ENCODE measurements at places on chromosomes 12 and 14.
A peak's percentile ranks its signal among the peaks of the same experiment; 100 is the strongest.

- DNase-seq: no peak
These were observed 18.9 kb upstream of the SYNDIG1L start for GRCh38 chr14:74444866-74445265.

DNA sequence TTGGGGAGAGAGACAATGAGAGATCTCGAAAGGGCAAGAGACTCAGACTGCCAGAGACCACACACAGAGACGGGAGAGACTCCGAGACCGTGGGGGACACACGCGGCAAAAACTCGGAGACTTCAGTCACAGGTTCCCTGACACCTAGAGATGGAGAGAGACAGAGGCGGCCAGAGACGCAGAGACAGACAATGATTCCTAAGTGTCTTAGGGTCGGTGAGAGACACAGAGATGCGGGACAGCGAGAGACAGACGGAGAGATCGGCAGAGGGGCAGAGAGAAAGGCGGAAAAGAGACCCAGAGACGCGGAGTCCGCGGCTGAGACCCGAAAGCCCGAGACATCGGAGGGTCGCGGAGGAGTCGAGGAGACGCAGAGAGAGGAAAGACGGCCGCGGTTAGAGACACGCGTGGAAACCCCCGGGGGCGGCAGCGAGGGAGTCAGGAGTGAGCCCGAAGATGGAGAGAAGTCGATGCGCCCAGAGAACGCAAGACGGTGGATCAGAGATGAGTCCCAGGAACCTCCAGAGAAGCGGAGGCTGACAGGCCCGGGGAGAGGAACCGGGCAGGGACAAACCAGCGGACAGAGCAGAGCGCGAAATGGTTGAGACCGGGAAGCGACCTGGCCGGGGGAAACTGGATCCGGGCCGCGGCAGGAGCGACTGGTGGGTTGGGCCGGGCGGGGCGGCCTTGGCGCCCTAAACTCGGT is 7.8 kb downstream of the LHX5 start:
- peak; percentile 34 for DNase-seq

DNA sequence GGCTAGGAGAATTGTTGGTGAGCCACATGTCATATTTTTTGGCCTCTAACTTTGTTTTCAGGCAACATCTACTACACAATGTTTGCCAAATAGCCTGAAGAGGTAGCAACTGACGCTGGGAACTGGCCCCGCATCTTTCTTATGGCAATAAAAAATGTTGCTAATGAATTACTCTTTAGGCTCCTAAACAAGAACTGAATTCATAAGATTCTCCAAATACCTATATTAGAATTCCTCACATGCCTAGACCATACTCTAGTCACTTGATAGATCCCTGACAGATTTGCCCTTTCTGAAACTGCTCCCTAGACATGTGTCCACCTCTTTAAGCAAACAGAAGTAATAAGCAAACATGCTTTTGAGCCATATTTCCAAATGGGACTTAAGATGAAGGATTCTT is 209.0 kb upstream of the ATXN7L3B start:
- DNase-seq: no peak

GRCh38 chr14:64612971-64613666 is 63.4 kb downstream of the PPP1R36 start:
- no peak for DNase-seq

DNA sequence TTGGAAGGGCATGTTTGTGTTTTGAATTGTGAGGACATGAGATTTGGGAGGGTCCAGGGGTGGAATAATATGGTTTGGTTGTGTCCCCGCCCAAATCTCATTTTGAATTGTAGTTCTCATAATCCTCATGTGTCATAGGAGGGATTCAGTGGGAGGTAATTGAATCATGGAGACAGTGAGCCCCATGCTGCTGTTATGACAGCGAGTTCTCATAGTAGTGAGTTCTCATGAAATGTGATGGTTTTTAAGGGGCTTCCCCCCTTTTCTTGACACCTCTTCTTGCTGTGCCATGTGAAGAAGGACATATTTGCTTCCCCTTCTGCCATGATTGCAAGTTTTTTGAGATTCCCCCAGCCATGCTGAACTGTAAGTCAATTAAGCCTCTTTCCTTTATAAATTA is 260.0 kb downstream of the DUSP6 start:
- no peak for DNase-seq

- DNase-seq: peak; percentile 66
These were observed 342.7 kb downstream of the CACNA1C start for GRCh38 chr12:2395354-2395977.

DNA sequence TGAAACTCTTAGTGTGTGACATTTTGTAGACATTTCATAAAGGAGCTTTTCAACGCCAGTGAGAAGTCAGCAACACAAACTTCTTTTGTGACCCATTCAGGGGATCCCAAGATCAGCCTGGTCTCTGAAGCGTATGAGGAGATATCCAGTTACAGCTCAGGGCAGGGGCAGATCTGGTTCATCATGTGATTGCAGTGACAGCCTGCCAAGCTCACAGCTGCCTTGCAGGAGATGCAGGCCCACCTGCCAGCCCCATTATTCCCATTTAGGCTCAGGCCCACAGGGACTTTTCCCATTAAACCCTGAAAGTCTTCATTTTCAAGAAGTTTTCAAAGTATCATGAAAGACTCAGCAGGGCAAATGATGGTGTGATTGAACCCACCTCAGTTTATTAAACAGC is 38.3 kb downstream of the SRGAP1 start:
- DNase-seq: no peak

DNA sequence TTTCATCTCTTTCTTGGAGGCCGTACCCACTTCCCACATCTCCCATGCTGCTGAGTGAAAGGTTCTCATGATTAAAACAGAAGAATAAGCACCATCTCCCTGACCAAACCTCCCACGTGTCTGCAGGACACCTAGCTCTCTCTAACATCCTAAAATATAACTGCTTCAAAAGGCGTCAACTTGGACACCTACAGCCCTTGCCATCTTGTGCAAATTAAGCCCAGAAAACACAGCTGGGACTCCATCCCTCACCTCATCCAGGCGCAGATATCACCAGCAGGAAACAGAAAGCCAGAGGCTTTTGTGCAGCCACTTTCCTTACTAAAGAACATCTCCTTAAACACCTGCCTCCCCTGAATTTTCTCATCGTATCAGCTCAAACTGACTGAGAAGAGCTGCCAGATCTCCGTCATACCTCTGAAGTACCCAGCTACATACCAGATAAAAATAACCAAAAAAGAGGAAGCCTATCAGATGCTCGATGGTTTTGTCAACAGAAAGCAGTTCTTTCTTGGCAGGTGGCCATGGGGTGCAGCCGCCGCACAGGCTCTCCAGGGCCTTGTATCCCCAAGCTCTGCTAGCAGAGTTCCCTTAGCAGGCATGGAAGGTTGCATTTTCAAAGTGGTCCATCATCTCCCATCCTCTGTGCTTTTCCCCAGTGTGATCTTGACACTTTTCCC is 28.8 kb downstream of the MAP3K9 start:
- no peak for DNase-seq

DNA sequence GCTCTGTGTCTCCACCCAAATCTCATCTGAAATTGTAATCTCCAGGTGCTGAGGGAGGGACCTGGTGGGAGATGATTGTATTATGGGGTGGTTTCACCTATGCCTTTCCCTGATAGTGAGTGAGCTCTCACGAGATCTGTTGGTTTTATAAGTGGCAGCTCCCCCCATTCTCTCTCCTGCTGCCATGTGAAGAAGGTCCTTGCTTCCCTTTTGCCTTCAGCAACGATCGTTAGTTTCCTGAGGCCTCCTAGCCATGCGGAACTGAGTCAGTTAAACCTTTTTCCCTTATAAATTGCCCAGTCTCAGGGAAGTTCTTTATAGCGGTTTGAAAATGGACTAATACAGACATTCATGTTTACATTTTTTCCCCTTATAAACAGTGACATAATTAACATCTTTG is 36.1 kb downstream of the PELI2 start:
- no peak for DNase-seq

GRCh38 chr14:30861200-30861599 is 13.2 kb upstream of the COCH start:
- DNase-seq: no peak

GRCh38 chr12:47648056-47648579 is 57.7 kb downstream of the RPAP3 start:
- no peak for DNase-seq

DNA sequence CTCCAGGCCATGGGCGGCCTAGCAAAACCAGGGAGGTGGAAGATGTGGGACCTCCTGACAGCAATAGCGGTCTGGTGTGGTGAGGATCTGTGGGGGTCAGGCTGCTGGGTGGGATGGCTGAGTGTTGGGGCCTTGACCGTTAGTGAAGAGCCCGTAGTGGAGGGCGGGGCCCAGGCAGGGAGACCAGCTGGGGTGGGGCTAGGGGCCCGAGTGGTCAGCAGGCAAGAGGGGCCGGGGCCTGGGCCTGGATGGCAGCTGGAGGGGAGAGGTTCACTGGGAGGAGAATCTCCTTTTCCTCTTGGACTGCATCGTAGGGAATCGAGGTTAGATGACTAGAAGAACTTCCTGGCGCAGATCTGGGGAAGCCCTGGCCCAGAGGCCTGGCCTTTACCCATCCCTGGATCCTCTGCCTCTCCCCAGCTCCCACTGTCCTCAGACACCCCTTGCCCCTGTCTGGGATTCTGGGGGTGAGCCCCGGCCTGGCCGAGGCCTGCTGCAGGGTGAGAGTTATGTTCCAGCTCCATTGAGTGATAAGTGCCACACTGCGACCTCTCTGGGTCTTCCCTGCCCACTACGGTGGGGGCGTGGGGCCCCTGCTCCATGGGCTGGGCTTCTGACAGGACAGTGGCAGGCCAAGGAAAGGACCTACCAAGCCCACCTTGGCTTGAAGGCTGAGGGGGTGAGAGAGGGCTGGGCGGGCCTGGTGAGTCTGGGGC is 47.1 kb downstream of the KRT80 start:
- DNase-seq: no peak

DNA sequence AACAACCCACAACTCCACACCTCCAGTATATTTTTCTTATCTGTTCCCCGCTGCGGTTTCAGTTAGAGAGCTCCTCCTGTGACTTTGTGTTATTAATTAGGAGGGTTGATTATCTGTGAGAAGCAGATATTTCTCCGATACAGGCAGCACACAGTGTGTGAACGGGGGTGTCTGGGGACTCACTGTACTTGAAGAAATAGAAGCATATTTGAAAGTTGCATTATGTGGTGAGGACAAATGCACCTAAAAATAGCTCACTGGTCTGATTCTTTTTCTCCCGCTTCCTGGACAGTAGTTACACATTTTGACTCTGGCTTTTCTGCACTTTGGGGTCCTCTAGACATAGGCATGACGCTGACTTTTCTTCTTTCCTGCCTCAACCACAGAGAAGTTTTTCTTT is 277.7 kb downstream of the VRK1 start:
- DNase-seq: no peak

- DNase-seq: no peak
These were observed 11.8 kb downstream of the TRAPPC6B start for GRCh38 chr14:39158222-39158858.

DNA sequence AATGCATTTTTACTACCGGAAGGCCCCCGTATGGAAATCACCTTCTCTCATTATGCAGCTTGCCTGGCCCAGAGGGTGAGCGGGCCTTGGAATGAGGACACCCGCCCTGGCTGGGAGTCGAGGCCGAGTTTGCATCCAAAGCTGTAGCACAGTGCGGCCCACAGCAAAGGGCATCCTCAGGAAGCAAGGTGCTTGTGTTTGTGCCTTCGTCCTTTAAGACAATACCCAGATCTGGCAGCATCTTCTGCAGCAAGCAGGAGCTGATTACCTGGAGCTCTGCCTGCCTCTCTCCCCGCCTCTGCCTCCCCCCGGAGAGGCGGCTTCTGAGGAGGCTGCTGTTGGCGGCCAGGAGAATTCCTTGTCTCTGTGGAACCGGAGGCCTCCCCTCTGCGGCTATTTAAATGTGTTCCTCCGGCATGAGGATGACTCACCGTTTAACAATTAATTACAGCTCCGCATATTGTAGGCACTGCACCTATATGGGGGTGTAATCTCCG is 145.3 kb downstream of the CACNA1C start:
- no peak for DNase-seq

GRCh38 chr14:94977016-94977415 is 180.3 kb downstream of the DICER1 start:
- DNase-seq: no peak

DNA sequence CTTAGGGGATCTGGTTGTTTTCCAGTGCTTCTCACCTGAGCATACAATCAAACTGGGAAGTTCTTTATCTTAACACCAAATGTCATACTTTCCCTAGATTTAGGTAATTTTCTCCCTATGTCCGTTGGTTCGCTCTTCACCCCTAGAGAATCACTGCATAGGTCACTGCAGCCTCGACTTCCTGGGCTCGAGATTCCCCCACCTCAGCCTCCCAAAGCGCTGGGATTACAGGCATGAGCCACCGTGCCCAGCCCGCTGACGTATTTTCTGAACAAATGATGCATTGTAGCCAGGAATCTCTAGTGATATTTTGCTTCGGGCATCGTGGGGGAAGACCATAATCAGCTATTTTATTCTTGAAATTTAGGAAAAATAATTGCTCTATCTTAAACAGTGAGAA is 1.1 kb upstream of the RPL41 start:
- no peak for DNase-seq

GRCh38 chr12:108589028-108589839 is 8.7 kb downstream of the TMEM119 start:
- no peak for DNase-seq

DNA sequence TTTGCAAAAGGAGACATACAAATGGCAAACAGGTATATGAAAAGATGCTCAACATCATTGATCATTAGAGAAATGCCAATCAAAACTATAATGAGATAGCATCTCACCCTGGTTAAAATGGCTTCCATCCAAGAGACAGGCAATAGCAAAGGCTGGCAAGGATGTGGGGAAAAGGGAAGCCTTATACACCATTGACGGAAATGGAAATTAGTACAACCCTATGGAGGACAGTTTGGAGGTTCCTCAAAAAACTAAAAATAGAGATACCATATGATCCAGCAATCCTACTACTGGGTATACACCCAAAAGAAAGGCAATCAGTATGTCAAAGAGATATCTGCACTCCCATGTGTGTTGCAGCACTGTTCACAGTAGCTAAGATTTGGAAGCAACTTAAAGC is 17.3 kb upstream of the CKAP4 start:
- no peak for DNase-seq

DNA sequence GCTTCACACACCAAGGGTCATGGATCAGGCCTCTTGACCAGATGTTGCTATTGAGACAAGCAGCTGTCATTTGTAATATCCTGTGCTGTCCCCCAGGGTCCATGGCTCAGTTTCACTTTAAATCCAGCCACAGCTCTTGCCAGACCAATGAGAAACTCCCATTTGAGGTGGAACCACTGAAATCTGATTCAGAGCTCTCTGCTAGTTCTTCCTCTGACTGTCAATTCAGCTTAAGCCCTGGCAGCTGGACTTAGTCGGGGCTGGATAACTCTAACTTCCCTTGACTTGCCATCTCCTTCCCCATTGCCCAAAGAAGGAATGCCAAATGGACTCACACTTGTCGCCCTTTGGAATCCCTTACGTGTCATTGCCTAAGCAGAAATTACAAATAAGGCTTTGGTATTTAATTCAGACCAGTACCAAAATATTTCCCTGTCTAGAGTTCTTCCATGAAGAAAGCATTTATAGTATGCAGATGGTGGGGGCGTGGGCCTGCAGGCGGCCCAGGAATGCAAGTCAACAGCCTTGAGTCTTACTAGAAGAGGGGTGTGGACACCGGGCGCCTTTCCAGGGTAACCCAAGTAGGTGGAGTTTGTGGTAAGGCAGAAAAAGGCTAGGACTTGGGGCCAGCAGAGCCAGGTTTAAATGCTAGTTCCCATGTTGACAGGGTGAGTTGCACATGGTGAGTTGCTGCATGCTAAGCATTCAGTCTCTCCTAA is 96.9 kb upstream of the TMPO start:
- no peak for DNase-seq

- no peak for DNase-seq
These were observed 12.7 kb upstream of the SVOP start for GRCh38 chr12:109033239-109034196.

GRCh38 chr14:61325166-61325565 is 3.8 kb downstream of the PRKCH start:
- DNase-seq: no peak
